Right atrium auricular region (tissue), 2 donors: ENCODE measurements at places on chromosomes 16 and 17. TPM values are rescaled to one million over a fixed set of nuclear protein-coding genes. Genes with fewer than 3 reads are reported as not detected.

GRCh38 chr17:75722076-75722475 lies 817 bp downstream of the ITGB4 start:
- DNase-seq = no peak
- no peaks in the 10 kb centered on the region for H3K4me1 ChIP-seq
- no peaks in the 10 kb centered on the region for H3K27me3 ChIP-seq
- H3K36me3 ChIP-seq = no peaks in the 10 kb centered on the region
- peak overlapping the region; percentile 54 for H3K27ac ChIP-seq
- H3K4me3 ChIP-seq = peak overlapping the region; percentile 41

- H3K27me3 ChIP-seq = no peaks in the 10 kb centered on the region
- H3K36me3 ChIP-seq = peaks cover 19% of the 10 kb centered on the region
- peak overlapping the region; percentile 90 for H3K4me3 ChIP-seq
- H3K4me1 ChIP-seq = no peaks in the 10 kb centered on the region
- no peak for DNase-seq
- peak overlapping the region; percentile 85 for H3K27ac ChIP-seq
Observed at GRCh38 chr16:30368792-30369090, 1.6 kb downstream of the TBC1D10B start.

DNA sequence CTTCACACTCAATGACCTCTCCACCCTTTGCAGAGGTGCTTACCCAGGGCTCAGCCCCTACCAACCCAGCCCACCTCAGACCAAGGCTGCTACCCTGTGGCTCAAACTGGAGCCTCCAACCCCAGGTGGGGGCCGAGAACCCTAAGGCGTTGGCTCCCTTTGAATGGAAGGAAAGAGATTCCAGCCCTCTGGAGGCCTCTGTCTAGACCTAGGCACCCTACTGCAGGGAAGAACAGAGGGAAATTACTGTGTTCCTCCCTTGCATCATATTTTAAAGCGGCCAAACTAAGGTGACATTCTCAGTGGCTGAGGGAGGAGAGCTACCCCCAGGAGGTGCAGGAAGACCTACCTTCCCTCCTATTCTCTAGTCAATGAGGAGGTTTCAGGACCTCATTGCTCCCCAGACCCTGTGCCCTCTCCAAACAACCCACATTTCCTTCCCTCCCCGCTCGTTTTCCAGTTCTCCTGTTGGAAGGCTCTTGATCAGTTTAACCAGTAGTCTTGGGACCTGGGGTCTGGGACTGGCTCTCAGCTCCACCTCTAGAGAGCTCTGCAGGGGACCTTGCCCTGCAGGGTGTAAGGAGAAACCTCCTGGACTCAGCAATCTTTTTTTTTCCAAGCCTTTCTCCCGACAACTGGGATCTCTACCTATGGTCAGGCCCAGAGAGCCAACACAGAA lies 5.5 kb upstream of the HOXB8 start:
- no peaks in the 10 kb centered on the region for H3K36me3 ChIP-seq
- peaks cover 63% of the 10 kb centered on the region for H3K27me3 ChIP-seq

GRCh38 chr17:65931246-65932149 lies 260.4 kb downstream of the CEP112 start:
- H3K27me3 ChIP-seq = no peaks in the 10 kb centered on the region
- H3K27ac ChIP-seq = no peak overlapping the region
- DNase-seq = no peak
- H3K4me1 ChIP-seq = no peaks in the 10 kb centered on the region

DNA sequence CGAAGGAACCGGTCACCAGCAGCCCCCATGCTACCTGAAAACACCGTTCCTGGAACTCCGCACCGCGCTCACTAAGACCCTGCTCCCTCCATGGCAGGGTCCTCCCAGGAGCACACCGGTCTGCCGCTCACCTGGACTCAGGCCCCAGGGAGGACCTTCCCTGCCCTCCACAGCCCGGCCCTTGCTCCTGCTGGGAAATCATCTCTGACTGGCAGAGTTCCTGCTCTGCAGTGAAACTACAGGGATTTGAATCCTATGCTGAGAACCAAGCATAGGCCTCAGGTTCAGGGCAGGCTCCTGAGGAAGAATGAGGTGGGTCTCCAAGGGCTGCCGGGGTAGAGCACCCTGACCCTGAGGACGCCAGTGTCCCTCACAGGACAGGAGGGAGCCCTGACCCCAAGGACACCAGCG lies 88.5 kb downstream of the KCNJ12 start:
- DNase-seq = peak; percentile 56
- H3K36me3 ChIP-seq = no peaks in the 10 kb centered on the region
- no peak overlapping the region for H3K4me3 ChIP-seq

DNA sequence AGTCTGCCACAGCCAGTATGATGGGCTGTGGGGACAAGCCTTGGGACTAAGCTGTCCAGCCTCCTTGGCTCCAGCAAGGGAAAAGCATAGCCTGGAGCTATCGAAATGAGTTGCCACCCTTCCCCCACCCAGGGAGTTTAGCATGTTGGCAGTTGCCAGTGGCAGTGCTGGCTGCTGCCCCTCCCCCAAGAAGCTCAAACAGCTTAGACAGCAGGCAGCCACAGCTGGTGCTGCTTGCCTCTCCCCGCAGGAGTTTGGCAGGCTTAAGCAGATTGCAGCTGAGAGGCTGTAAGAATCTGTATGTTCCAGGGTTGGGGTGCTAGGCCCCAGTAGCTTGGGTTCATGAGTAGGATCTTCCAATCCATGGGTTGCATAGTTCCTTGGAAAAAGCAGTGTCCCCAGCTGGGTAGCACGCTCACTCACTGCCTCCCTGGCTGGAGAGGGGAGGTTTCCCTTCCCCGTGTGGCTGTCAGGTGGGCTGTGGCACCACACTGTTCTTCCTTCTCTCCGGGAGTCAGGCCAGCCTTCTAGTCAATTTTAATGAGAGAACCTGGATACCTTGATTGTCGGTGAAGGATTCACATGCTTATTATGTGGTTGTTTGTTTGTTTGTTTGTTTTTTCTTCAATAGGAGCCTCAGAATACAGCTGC lies 506.1 kb downstream of the CDH11 start:
- H3K27ac ChIP-seq = no peak overlapping the region
- H3K36me3 ChIP-seq = no peaks in the 10 kb centered on the region

- no peak overlapping the region for H3K4me3 ChIP-seq
- H3K27ac ChIP-seq = no peak overlapping the region
- no peaks in the 10 kb centered on the region for H3K36me3 ChIP-seq
- DNase-seq = no peak
- no peaks in the 10 kb centered on the region for H3K4me1 ChIP-seq
- no peaks in the 10 kb centered on the region for H3K27me3 ChIP-seq
Observed at GRCh38 chr16:81278526-81278925, 36.2 kb upstream of the GAN start.

DNA sequence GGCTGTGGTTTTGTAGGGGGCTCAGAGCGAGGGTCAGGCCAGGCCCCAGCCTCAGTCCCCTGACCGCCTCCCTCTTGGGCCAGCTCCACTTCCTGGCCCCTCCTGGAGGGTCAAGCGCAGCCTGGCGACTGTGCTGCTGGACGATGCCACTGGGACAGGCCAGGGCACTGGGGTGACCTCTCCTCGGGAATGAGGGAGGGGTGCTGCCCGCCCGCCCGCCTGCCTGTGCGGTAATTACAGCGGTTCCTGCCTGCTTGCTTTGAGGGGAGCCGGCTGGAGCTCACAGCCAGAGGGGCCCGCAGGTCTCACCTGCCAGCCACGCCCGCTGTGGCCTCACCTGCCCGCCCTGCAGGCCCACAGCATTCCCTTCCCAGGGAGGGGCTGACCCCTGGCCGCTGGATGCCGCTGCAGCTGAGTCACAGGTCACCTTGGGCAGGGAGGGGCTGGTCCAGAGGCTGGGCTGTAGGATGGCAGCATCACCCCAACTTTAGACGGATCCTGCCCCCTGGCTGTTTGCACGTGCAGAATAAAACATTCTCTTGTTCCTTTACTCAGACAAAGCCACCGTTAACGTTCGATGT lies 76.7 kb upstream of the CBX4 start:
- H3K4me3 ChIP-seq = no peak overlapping the region
- no peak overlapping the region for H3K27ac ChIP-seq
- H3K27me3 ChIP-seq = no peaks in the 10 kb centered on the region
- DNase-seq = no peak

- peaks cover 47% of the 10 kb centered on the region for H3K4me1 ChIP-seq
- no peak for DNase-seq
- H3K27ac ChIP-seq = peak overlapping the region; percentile 61
Observed at GRCh38 chr16:87963400-87963799, 12.2 kb downstream of the BANP start.

DNA sequence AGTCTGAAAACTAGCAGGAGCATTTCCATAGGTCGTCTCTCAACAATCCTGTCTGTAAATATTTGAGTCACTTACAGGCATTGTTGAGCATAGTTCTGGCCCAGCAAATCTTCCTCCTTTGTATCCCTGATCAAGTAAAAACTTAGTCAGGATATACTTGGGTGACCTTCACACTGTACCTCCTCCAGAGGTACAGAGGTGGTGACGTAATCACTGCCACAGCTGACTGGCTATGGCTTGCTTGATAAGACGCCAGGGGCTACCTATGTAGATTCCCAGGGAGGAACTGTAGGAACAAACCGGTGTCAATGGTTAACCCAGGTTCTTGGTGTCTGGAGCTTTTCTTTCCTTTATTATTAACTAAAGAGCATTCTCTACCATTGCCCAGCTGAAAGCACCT lies at the start of gene KCNJ16:
Gene KCNJ16 (plus strand): TSS at position 270 of the 400 bp plus-strand sequence. CDS start 56,863 bp downstream, outside the sequence.
- DNase-seq = no peak
- H3K27ac ChIP-seq = no peak within 1 kb of the TSS
- no peaks in the 10 kb centered on the region for H3K4me1 ChIP-seq

Gene MED9
- total RNA-seq = 36.7 TPM

Gene SMURF2
- 12.6 TPM for total RNA-seq

Gene GPS2
- total RNA-seq = 97.0 TPM

Gene GPRC5C
- total RNA-seq = 48.0 TPM

Gene CBX8
- 2.7 TPM for total RNA-seq

Gene SPEM2
- total RNA-seq = not detected

Gene BOLA2
- 5.1 TPM for total RNA-seq

Gene KRTAP9-4
- not detected for total RNA-seq
